K562 (cell line): ENCODE measurements at places on chromosomes 4 and X.

- DNase-seq = no peak
These were observed 25.3 kb downstream of the TSPAN5 start for GRCh38 chr4:98633159-98633558.

DNA sequence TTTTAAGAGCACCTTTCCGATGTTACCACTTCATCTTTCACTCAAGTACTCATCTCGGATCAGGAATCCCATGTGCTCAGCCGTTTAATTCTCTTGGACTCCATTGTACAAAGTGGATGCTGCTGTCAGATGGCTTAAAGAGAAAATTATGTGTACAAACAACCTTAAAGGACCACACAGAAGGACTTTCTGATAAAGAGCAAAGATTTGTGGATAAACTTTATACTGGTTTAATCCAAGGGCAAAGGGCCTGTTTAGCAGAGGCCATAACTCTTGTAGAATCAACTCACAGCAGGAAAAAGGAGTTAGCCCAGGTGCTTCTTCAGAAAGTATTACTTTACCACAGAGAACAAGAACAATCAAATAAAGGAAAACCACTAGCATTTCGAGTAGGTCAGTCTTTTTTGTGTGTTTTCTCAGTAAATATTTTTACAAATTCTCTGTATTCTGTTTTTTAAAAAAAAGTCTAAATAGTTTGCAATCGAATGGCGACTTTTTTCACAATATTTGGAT is 20.1 kb downstream of the MMAA start:
- DNase-seq = no peak

- DNase-seq = no peak
These were observed 103.4 kb upstream of the PJA1 start for GRCh38 chrX:69268611-69269010.

DNA sequence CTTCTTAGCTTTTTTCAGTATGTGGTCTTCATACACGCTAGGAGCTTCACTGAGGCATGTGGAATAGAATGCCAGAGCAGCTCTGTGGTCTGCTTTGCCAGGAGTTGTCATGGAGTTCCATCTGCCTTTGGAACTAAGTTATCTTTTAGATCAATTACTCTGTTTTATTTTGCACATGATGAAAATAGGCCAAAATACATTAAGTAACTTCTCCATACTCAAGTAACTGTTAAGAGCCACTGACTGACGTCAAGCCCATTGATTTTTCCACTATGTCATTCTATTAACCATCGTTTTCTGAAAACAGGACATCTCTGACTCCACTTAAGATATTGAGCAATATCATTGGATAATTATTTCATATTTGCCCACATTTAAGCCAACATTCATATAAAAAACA is 415.1 kb upstream of the MAD2L1 start:
- DNase-seq = no peak
